ENCODE measurements at places on chromosomes 12 and 14. TPM values are rescaled to one million over a fixed set of nuclear protein-coding genes. Genes with fewer than 3 reads are reported as not detected.

GRCh38 chr12:92132288-92132687 lies 13.4 kb downstream of the BTG1 start:
- no peak for DNase-seq

- peak; percentile 59 for DNase-seq
These were observed 620 bp downstream of the YBX3 start for GRCh38 chr12:10722502-10722904.

DNA sequence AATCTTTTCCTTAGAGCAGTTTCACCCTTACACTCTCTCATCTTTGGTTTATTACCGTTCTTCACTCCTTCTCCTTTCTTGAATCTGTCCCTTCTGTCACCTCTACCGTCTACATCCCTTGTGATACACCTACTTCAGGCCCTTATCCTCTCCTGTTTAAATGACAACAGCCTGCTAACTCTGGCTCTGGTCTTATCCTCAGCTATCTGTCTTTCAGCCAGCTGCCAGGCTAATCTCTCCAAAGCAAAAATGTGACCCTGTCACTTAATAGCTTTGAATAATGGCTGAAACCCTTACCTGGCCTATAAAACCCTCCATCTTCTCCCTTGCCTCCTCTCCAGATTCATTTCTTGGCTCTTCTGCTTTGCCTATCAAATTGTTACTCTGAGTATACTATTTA lies 32.3 kb downstream of the BEST3 start:
- no peak for DNase-seq

GRCh38 chr14:67482231-67483164 lies 6.0 kb downstream of the TMEM229B start:
- DNase-seq = no peak

GRCh38 chr12:106113446-106113823 lies 25.3 kb downstream of the NUAK1 start:
- DNase-seq = no peak

- DNase-seq = no peak
These were observed 93.7 kb downstream of the VCPKMT start for GRCh38 chr14:50022661-50023060.

GRCh38 chr12:106673141-106673540 lies 90.3 kb downstream of the RFX4 start:
- DNase-seq = no peak

GRCh38 chr14:74763803-74764531 lies 851 bp downstream of the YLPM1 start:
- peak; percentile 10 for DNase-seq

DNA sequence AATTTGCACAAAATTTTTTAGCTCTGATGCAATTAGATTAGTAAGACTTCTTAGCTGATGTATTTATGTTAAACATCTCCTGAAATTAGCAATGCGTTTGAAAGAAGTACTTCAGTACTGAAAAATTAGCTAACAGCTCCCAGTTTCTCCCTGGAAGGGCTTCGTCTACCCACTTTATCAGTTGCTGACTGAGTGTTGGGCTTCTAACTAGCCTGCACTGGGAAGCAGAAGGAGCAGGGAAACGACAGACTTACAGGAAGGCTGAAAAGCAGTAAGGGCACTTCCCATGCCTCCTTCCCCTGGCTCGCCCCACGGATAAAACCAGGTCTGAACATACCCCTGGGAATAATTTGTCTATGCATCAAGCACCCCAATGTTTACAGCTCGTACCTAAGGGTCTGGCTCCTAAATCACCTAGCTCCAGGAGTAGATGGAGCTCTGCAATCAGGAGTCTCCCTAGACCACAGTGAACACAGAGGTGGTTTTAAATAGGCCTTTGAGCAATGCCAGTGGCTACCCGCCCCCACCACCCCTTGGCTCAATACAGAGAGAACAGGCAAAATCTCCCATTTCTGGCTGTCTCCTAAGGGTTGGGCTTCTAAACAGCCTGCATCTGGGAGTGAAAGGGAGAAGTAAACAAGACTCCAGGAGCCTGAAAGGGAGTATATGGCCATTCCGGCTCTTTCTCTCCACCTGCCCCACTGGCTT lies 23.7 kb downstream of the A2M start:
- no peak for DNase-seq

- peak; percentile 76 for DNase-seq
These were observed 82.4 kb downstream of the ARL6IP4 start for GRCh38 chr12:123062681-123063486.

DNA sequence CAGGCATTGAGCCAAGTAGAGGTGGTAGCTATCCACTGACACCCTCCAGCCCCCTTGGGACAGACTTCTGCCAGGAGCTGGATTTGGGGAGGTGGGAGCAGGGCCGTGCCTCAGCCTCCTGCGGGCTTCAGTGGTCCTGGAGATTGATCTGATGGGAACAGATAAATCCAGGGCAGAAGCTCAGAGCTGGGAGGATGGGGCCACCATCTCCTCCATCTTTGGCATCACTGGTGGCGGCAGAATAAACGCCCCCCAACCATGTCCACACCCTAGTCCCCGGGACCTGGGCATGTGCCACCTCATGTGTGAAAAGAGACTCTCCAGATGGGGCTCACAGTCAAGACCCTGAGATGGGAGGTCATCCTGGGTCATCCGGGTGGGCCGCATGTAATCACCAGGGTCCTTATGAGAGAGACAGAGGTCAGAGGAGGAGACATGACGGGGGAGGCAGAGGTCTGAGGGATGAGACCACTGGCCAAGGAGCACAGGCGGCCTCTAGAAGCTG lies 209.6 kb upstream of the RTL1 start:
- DNase-seq = no peak

- DNase-seq = no peak
These were observed 677 bp downstream of the C12orf75 start for GRCh38 chr12:105330931-105331804.

- no peak for DNase-seq
These were observed 9.0 kb downstream of the LPAR5 start for GRCh38 chr12:6626654-6627283.

DNA sequence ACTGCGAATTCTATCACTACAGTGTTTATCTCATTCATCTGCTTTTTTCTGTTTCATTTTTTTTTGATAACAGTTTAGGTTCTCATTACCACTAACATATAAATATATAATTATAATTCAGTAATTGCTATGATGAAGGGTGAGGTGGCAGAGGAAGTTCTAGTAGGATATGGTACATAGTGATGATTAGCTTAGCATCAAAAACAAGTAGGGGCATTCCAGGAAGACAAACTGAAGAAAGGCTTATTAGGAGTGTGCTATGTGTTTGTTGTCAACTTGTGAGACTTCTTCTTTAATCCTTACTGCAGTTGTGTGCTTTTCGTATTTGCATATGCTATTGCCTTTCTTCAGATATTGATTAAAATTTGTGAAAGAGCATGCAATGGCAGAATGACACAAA lies 20.6 kb downstream of the FUT8 start:
- no peak for DNase-seq

GRCh38 chr12:91940826-91941570 lies 204.6 kb downstream of the BTG1 start:
- no peak for DNase-seq

- DNase-seq = no peak
These were observed 312.4 kb upstream of the RTL1 start for GRCh38 chr14:101215927-101216326.

GRCh38 chr12:123761841-123762714 lies at the start of gene DNAH10:
DNAH10 (plus strand) TSS chr12:123762301; CDS start chr12:123762337, 36 bp downstream.
- DNase-seq = peak; percentile 22

The TAS2R43 gene
- polyA plus RNA-seq = not detected

The NELL2 gene
- 0.14 TPM for polyA plus RNA-seq

The ADCK1 gene
- polyA plus RNA-seq = 4.8 TPM

The MARCHF9 gene
- polyA plus RNA-seq = 4.8 TPM

The SLC2A14 gene
- 0.07 TPM for polyA plus RNA-seq

The RNASE7 gene
- polyA plus RNA-seq = not detected

The CMTM5 gene
- polyA plus RNA-seq = not detected

The PAH gene
- polyA plus RNA-seq = not detected

The CAPS2 gene
- 3.5 TPM for polyA plus RNA-seq

The SIRT4 gene
- polyA plus RNA-seq = 0.53 TPM

Measured in fibroblast of lung (primary cell).